Upper lobe of left lung (tissue), 6 donors: ENCODE measurements at places on chromosomes 2 and 18. TPM values are rescaled to one million over a fixed set of nuclear protein-coding genes. Genes with fewer than 3 reads are reported as not detected.

RAB27B gene
- total RNA-seq, result 16.6 TPM

LRP1B gene
- total RNA-seq, result under 0.01 TPM

PROKR1 gene
- total RNA-seq, result 0.06 TPM

PPIL3 gene
- total RNA-seq, result 28.8 TPM

ANKRD23 gene
- total RNA-seq, result 2.4 TPM

C2orf15 gene
- total RNA-seq, result 0.33 TPM

DNA sequence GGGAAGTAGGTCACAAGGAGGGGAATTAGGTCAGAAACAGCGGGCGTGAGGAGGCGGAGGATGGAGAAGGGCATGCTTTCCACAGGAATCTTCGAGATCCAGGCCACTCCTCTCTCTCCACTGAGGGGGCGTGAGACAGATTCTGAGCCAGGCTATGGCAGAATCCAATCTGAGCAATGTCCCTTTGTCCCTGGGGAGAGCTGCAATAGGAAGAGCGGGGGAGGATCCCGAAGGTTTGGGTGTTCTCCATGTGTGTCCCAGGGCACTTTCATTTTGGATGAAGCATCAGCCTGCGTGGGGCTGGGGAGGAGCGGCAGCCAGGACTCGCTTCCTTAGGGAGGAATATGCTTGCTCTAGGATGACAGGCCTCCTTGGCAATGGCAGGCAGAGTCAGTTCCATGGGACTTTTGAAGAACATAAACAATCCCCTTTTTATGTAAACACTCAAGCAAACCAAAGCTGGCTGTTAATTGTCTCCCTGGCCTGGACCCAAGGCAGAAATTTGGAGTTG is 84.0 kb downstream of the LIPG start:
- H3K27me3 ChIP-seq, result no peaks in the 10 kb centered on the region
- no peaks in the 10 kb centered on the region for H3K4me1 ChIP-seq
- no peak overlapping the region for H3K4me3 ChIP-seq
- DNase-seq, result no peak

- no peaks in the 10 kb centered on the region for H3K27me3 ChIP-seq
- H3K4me3 ChIP-seq, result no peak overlapping the region
- H3K27ac ChIP-seq, result no peak overlapping the region
- no peaks in the 10 kb centered on the region for H3K4me1 ChIP-seq
- no peak for DNase-seq
These were observed 832.8 kb downstream of the RNF144A start for GRCh38 chr2:7749895-7750559.

DNA sequence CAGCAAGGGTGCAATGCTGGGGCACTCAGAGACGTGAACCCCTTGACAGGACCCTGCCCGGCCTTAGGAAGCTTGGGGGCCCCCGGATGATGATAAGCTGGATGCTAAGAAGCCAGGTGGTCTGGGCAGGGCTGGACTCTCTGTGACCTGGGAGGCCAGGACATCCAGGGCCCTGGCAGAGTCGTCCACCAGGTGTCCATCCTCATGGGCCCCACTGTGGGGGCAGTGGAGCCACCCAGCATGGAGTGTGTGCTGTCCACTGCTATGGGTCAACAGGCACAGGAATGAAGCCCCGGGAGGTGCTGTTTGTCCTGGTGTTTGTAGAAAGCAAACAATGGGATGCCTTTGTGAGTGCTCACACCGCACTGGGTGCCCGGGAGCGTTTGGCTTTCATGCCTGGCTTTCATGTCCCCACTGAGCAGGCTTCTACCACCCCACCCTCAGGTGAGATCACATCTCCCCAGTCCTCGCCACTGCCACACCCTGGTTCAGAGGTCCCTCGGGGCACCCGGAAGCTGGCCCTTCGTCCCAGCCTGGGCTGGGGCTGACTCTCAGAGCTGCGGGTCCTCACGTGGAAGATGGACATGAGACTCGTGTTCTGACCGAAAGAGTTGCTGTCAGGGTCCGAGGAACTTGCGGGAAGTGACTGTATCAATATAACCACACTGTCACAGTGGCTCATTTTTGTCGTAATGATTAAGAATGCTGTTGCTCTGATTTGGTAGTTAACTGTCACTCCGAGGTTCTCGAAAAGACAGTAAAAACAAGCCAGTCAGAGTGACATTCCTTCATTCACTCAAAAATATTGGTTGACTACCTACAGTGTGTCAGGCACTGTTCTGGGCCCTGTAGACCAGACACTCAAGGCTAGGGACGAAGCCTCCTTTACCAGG is 53.3 kb downstream of the INHBB start:
- H3K36me3 ChIP-seq, result no peaks in the 10 kb centered on the region
- DNase-seq, result no peak
- H3K4me1 ChIP-seq, result no peaks in the 10 kb centered on the region
- no peak overlapping the region for H3K4me3 ChIP-seq

- no peaks in the 10 kb centered on the region for H3K27me3 ChIP-seq
- DNase-seq, result peak; percentile 21
- H3K4me1 ChIP-seq, result no peaks in the 10 kb centered on the region
- no peak overlapping the region for H3K27ac ChIP-seq
- H3K4me3 ChIP-seq, result no peak overlapping the region
These were observed 22.9 kb upstream of the GPR55 start for GRCh38 chr2:230947908-230948365.

- H3K27ac ChIP-seq, result no peak overlapping the region
- no peak overlapping the region for H3K4me3 ChIP-seq
- no peaks in the 10 kb centered on the region for H3K27me3 ChIP-seq
- no peaks in the 10 kb centered on the region for H3K4me1 ChIP-seq
- DNase-seq, result no peak
- no peaks in the 10 kb centered on the region for H3K36me3 ChIP-seq
These were observed 265.1 kb upstream of the TNP1 start for GRCh38 chr2:217125014-217125413.

DNA sequence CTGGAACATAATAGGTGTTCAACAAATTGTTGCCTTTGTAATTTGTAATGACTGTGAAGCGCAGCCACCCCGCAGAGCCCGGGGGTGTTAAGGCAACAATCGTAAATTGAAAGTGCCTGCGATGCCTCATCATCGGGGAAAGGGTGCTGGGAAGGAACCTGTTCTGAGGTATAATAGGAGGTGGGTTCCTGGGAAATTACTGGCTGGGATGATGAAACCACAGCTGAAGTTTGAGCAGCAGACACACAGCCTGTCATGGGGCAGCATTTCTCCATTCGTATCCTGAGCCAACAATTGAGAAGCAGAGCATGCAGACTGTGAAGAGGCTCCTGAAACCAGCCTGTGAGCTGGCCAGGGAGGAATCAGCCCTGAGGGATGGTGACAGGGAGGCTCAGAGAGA is 404.0 kb upstream of the MYT1L start:
- no peak for DNase-seq
- H3K27me3 ChIP-seq, result no peaks in the 10 kb centered on the region
- H3K27ac ChIP-seq, result no peak overlapping the region
- no peak overlapping the region for H3K4me3 ChIP-seq
- no peaks in the 10 kb centered on the region for H3K36me3 ChIP-seq

- no peak for DNase-seq
- no peaks in the 10 kb centered on the region for H3K4me1 ChIP-seq
These were observed 80.0 kb downstream of the CHN1 start for GRCh38 chr2:174925046-174925784.

DNA sequence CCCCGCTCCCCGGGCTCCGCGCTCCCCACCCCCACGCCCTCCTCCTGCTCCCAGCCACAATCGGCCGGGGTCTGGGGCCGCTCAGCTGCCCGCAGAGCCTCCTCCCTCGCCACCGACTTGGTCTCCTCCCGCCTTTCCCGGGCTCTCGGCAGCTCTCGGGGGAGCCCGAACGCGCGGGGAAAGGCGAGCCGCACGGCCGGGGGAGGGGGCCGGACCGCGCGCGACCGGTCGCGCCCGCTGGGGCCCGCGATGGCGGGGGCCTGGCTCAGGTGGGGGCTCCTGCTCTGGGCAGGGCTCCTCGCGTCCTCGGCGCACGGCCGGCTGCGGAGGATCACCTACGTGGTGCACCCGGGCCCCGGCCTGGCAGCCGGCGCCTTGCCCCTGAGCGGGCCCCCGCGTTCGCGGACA is 327 bp downstream of the LTBP1 start:
- no peak for DNase-seq
- H3K27ac ChIP-seq, result peak overlapping the region; percentile 86
- peaks cover 10% of the 10 kb centered on the region for H3K27me3 ChIP-seq
- no peaks in the 10 kb centered on the region for H3K4me1 ChIP-seq
- no peaks in the 10 kb centered on the region for H3K36me3 ChIP-seq
- H3K4me3 ChIP-seq, result peak overlapping the region; percentile 86

DNA sequence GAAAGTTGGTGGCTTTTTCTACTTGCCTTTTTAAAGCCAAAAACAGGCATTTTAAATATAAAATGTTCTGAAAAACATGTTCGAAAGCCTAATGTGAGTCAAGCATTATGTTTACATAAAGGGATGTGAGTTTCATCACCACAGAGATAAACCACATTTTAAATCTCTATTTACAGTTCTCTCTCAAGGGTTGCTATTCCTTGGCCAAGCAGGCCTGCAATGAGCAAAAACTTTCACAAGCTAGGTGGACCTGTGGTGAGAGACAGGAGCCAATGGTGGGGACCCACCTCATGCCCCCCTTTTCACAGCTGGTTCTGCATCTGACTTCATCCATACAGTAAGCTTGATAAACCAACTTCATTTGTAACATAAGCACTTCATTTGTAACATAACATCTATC is 65.1 kb downstream of the CUL3 start:
- peak overlapping the region; percentile 19 for H3K27ac ChIP-seq
- no peaks in the 10 kb centered on the region for H3K27me3 ChIP-seq
- no peaks in the 10 kb centered on the region for H3K36me3 ChIP-seq
- DNase-seq, result no peak
- peaks cover 45% of the 10 kb centered on the region for H3K4me1 ChIP-seq

DNA sequence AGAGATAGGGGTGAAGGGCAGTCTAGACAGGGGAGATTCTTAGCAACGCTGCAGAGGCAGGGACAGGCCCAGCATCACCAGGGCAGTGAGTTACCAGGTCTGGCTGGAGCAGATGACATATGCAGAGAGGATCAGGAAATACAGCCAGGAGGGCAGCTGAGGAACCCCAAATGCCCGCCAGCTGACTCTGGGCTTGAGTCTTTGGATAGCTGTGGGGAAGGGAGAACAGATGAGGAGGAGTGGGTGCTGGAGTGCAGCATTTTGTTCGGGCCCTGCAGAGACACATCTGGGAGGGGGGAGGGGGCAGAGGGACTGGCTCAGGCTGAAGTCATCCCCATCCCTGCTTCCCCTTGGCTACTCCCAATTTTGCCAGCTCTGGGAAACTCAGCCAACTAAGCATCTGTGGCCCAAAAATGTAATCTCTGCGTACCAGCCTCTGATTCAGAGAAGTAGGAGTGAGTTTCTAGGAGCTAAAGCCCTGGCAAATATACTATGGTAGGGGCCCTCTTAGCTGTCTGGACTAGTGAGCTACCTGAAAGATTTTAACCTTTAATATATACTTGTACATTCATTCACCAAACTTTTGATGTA is 214.5 kb downstream of the ZBTB7C start:
- H3K36me3 ChIP-seq, result no peaks in the 10 kb centered on the region
- no peak overlapping the region for H3K4me3 ChIP-seq
- no peak for DNase-seq
- no peaks in the 10 kb centered on the region for H3K4me1 ChIP-seq

GRCh38 chr2:146271131-146271831 is 1573.5 kb upstream of the ACVR2A start:
- no peaks in the 10 kb centered on the region for H3K4me1 ChIP-seq
- H3K4me3 ChIP-seq, result no peak overlapping the region
- no peak overlapping the region for H3K27ac ChIP-seq
- DNase-seq, result no peak
- H3K36me3 ChIP-seq, result no peaks in the 10 kb centered on the region
- H3K27me3 ChIP-seq, result no peaks in the 10 kb centered on the region
